ENCODE measurements at places on chromosomes 3 and 15.

DNA sequence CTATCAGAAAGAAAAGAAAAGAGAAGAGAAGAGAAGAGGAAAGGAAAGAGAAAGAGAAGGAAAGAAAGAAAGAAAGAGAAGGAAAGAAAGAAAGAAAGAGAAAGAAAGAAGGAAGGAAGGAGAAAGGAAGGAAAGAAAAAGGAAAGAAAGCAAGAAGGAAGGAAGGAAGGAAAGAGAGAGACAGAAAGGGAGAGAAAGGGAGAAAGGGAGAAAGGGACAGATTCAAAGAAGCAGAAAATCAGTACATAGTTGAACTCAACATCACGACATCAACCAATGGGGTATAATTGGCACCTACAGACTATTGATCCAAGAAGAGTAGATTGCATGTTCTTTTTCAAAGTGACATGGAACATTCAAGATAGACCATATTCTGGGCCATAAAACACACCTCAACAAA, 45.2 kb downstream of the HOMER2 start:
- H3K27ac ChIP-seq = no peak overlapping the region
- no peak overlapping the region for H3K4me3 ChIP-seq
- H3K27me3 ChIP-seq = peaks cover 24% of the 10 kb centered on the region
- no peaks in the 10 kb centered on the region for H3K36me3 ChIP-seq
- DNase-seq = no peak

GRCh38 chr3:196341137-196341536, 2.9 kb upstream of the TM4SF19 start:
- H3K27me3 ChIP-seq = peaks cover 20% of the 10 kb centered on the region
- DNase-seq = no peak
- H3K27ac ChIP-seq = no peak overlapping the region
- H3K4me3 ChIP-seq = no peak overlapping the region

GRCh38 chr3:54875596-54876268, 52.1 kb downstream of the LRTM1 start:
- no peaks in the 10 kb centered on the region for H3K4me1 ChIP-seq
- H3K27me3 ChIP-seq = no peaks in the 10 kb centered on the region
- DNase-seq = no peak
- H3K27ac ChIP-seq = no peak overlapping the region
- H3K4me3 ChIP-seq = no peak overlapping the region

DNA sequence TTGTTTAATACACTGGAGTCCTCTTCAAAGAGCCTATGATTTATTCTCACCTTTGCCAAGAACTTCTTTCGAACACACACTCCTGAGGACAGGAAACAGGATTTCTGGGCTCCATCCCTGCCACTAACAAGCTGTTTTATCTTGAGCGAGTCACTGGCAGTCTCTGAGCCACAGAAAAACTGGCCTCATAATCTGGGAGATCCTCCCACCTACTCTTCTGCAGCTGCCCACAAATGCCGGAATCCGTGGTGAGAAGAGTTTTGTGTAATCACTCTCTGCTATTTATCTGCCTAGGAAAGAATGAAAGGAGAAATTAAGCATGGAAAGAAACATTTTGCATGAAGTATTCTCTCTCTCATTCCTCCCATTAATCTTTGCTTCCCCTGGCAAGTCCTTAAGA, 172.0 kb upstream of the TRIM42 start:
- no peak overlapping the region for H3K4me3 ChIP-seq
- H3K27ac ChIP-seq = no peak overlapping the region
- H3K36me3 ChIP-seq = no peaks in the 10 kb centered on the region
- no peak for DNase-seq
- peaks cover 4% of the 10 kb centered on the region for H3K27me3 ChIP-seq

DNA sequence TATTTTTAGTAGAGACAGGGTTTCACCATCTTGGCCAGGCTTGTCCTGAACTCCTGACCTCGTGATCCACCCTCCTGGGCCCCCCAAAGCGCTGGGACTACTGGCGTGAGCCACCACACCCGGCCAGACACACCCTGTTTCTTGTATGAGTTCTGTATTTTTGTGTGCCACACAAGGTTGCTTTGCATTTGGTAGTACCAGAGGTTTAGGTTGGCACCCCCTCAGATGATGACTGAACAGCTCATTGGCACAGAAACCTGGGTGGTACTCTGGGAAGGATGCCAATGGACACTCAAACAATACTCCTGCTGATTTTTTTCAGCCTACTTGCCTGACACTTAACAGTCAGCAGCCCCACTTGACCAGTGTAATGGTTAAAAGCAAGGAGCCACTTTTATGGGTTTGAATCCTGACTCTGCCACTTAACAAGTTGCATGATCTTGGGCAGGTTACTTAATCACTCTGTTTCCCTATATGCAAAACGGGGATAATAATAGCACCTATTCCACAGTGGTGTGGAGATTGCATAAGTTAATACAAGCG, 39.2 kb upstream of the BCL2A1 start:
- no peaks in the 10 kb centered on the region for H3K4me1 ChIP-seq
- H3K36me3 ChIP-seq = no peaks in the 10 kb centered on the region
- no peak overlapping the region for H3K4me3 ChIP-seq
- H3K27ac ChIP-seq = no peak overlapping the region

DNA sequence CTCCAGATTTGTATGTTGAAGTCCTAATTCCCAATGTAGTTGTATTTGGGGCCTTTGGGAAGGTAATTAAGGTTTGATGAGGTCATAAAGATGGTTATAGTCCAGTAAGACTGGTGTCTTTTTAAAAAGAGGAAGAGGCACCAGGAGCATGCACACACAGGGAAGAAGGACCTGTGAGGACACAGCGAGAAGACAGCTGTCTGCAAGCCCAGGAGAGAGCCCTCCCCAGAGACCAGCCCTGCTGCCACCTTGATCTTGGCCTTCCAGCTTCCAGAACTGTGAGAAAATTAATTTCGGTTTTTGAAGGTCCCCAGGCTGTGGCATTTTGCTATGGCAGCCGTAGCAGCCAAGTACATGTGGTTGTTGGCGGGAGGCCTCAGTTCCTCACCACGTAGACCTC, 32.8 kb upstream of the TSEN2 start:
- H3K4me1 ChIP-seq = no peaks in the 10 kb centered on the region
- no peak overlapping the region for H3K4me3 ChIP-seq
- DNase-seq = no peak
- no peaks in the 10 kb centered on the region for H3K36me3 ChIP-seq

DNA sequence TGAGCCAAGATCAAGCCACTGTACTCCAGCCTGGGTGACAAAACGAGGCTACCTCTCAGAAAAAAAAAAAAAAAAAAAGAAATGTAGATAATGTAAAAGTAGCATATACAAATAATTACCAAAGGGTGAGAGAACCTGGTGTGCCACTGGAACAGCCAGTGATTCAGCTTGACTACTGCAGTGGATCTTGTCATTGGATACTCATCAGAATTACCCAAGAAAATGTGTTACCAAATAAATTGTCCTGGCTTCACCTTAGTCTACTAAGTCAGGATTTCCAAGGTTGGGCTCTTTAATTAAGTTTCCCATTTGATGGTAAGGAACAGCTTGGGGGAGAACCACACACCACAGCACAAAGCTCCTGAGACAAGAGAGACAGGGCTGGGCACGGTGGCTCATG, 1.5 kb downstream of the NICN1 start:
- H3K4me3 ChIP-seq = peak overlapping the region; percentile 82
- peaks cover 26% of the 10 kb centered on the region for H3K36me3 ChIP-seq
- no peak overlapping the region for H3K27ac ChIP-seq
- H3K4me1 ChIP-seq = peaks cover 50% of the 10 kb centered on the region
- H3K27me3 ChIP-seq = no peaks in the 10 kb centered on the region
- no peak for DNase-seq

DNA sequence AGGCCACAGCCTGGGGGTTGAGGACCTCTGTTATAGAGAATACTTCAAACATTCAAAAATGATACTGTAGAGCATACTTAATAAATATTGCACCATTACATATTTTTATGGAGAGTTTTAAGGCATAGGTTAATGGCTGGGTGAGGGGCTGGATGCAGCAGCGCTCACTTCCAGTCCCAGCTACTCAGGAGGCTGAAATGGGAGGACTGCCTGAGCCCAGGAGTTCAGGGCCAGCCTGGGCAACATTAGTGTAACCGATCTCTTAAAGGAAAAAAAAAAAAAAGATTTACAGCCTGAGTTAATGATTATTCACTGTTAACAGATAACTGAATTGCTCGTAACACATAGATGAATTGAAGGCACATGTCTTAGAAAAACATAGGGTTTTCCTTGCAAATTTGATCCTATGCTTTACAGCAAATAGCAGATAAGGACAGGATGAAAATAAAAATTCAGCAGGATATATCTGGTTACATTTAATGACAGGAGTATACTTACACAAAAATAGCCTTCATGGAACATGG, 282.9 kb downstream of the TBC1D5 start:
- DNase-seq = no peak
- no peaks in the 10 kb centered on the region for H3K27me3 ChIP-seq
- no peak overlapping the region for H3K27ac ChIP-seq
- H3K36me3 ChIP-seq = no peaks in the 10 kb centered on the region
- no peak overlapping the region for H3K4me3 ChIP-seq

DNA sequence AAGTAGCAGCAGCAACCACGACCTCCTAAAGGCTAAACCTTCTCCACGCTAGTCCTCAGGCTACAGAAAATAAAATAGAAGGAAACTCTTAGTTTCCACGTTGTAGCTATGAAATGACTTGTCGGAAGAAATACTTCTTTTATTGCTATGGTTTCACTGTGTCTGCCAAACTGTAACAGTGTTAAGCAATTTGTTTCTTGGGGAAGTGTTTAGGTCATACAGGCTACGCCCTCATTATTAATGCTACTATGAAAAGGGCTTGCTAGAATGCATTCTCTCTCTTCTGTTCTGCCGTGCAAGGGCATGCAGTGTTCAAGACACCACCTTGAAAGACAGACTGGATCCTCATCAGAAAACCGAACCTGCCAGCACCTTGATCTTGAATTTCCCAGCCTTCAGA, 462.7 kb downstream of the PLOD2 start:
- no peak for DNase-seq
- no peak overlapping the region for H3K27ac ChIP-seq
- no peak overlapping the region for H3K4me3 ChIP-seq
- H3K27me3 ChIP-seq = no peaks in the 10 kb centered on the region

GRCh38 chr3:35677797-35678196, 38.5 kb downstream of the ARPP21 start:
- no peaks in the 10 kb centered on the region for H3K4me1 ChIP-seq
- H3K27ac ChIP-seq = no peak overlapping the region
- no peaks in the 10 kb centered on the region for H3K36me3 ChIP-seq
- DNase-seq = no peak
- H3K27me3 ChIP-seq = no peaks in the 10 kb centered on the region

DNA sequence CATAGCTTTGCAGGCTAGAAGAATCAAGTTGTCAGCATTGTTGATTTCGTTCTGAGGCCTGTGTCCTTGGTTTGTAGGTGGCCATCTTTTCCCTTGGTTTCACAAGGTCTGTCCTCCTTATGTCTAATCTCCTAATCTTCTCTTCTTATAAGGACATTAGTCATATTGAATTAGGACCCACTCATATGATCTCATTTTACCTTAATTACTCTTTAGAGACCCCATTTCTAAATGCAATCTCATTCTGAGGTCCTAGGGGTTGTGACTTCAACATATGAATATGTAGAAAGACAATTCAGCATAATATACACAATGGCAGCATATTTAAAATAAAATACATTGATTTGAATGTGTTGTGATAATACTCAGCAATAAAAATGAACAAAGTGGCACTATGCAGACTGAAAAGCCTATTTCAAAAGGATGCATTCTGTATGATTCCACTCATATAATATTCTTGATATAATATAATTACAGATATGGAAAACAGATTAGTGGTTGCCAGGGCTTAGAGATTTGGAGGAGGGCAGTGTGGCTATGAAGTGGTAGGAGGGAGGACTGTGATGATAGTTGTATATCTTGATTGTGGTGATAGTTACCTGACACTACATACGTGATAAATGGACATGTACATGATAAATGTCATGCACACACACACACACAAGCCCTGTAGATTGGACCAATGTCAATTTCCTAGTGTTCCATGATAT, 431.0 kb downstream of the EPHA6 start:
- no peak for DNase-seq
- no peak overlapping the region for H3K4me3 ChIP-seq
- H3K4me1 ChIP-seq = no peaks in the 10 kb centered on the region

- H3K4me1 ChIP-seq = no peaks in the 10 kb centered on the region
- H3K27me3 ChIP-seq = peaks cover 5% of the 10 kb centered on the region
- no peak overlapping the region for H3K27ac ChIP-seq
- no peak overlapping the region for H3K4me3 ChIP-seq
- H3K36me3 ChIP-seq = no peaks in the 10 kb centered on the region
Measured at GRCh38 chr3:186382217-186382885, 20.3 kb upstream of the DGKG start.

- no peaks in the 10 kb centered on the region for H3K27me3 ChIP-seq
- no peak overlapping the region for H3K4me3 ChIP-seq
- H3K36me3 ChIP-seq = no peaks in the 10 kb centered on the region
- H3K27ac ChIP-seq = no peak overlapping the region
Measured at GRCh38 chr3:59549962-59550361, 500.1 kb upstream of the CFAP20DC start.
